Fibroblast of pulmonary artery (primary cell): ENCODE measurements at places on chromosomes 5 and 9.

- DNase-seq, result no peak
Observed at GRCh38 chr5:122169350-122170103, 40.2 kb downstream of the ZNF474 start.

DNA sequence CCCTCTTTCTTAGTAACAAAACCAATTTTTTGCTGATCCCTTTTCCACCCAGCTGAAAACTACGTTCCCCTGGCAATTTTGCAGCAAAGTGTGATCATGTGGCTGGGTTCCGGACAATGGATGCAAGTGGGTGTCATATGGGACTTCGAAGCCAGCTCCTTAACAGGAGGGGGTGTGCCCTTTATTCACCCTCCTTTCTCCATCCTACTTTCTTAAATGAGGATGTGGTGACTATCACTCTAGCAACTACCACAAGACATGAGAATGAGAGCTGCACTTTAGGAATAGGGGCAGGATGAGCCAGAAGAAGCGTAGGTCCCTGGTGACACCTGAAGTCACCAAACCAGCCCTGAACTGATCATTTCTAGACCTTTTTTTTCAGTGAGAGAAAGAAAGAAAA lies 58.9 kb downstream of the IRF1 start:
- no peak for DNase-seq

GRCh38 chr5:176548967-176549444 lies at the start of gene CDHR2:
Gene CDHR2, plus strand, starts transcription at chr5:176549342. Its CDS starts 16,011 bp downstream, at chr5:176565353.
- DNase-seq, result no peak

GRCh38 chr9:13586587-13587374 lies 307.3 kb upstream of the MPDZ start:
- no peak for DNase-seq

- peak; percentile 68 for DNase-seq
Observed at GRCh38 chr9:95834281-95834907, 41.1 kb upstream of the ERCC6L2 start.

- DNase-seq, result peak; percentile 86
Observed at GRCh38 chr9:107389617-107390071, 99.9 kb downstream of the KLF4 start.
